ENCODE measurements at places on chromosomes 1 and 21.

GRCh38 chr21:31967334-31967733, 94.5 kb downstream of the HUNK start:
- no peak for DNase-seq

- DNase-seq: peak; percentile 49
These were observed 544 bp downstream of the PPM1J start for GRCh38 chr1:112714313-112715263.

GRCh38 chr1:156430303-156430702, 61.3 kb downstream of the RHBG start:
- no peak for DNase-seq

- DNase-seq: no peak
These were observed 1.2 kb downstream of the LAMC1 start for GRCh38 chr1:183024317-183025009.

DNA sequence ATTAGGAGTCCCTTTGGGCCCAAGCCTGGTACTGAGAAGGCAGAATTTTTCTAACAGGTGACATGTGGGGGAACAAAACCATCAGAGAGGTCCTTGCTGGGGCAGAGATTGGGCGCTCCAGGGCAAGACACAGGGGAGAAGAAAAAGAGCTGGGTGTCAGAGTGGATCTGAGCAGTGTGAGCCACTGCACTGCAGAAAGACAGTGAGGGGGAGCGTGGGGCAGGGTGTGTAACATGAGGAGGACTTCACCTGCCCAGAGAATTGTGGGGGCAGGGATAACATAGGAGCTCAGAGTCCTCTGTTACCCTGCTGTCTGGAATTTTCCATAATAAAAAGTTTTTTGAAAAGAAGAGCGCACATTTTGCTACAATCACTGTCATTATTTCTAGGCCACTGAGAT, 25.5 kb upstream of the CSF3R start:
- no peak for DNase-seq

- peak; percentile 76 for DNase-seq
These were observed 43.6 kb downstream of the PBX1 start for GRCh38 chr1:164602480-164603093.

DNA sequence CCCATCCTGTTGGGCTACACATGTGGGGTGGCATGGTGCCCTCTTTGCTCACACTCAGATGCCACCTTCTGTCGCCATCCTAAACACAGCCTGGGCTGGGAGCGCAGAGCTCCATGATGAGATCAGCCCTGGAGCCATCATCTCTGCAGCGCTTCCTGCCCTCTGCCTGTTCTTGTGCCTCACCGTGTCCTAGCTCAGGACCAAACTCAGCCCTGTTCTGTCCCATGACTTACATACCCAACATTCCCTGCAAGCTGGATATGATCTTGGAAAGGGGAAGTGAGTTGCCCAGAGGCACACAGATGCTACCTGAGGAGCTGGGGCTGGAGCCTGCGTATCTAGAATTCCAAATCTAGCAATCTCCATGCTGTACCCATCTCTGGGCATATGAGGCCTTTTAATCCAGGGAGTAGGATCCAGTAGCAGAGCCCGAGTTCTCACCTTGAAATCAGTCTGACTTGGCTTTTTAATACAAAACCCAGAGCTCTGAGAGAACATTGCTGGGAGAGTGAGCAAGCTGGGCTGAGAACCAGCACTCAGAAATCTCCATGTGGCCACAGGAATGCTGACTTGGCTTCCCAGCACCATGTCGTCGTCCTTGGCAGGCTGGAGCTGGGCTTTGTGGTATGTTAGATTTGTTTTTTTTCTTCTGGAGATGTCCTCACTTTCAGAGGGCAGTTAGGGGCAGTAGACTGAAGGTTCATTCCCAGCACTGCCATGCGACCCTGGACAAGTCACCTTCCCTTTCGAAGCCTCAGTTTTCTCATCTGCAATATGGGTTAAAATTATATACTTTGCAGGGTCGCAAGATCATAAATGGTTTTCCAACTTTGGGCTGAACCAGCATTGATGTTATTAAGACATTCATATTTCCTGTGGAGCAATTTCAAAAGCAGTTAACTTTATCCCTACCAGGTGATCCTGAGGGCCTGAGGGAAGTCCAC, 2.6 kb downstream of the ALPL start:
- DNase-seq: no peak

DNA sequence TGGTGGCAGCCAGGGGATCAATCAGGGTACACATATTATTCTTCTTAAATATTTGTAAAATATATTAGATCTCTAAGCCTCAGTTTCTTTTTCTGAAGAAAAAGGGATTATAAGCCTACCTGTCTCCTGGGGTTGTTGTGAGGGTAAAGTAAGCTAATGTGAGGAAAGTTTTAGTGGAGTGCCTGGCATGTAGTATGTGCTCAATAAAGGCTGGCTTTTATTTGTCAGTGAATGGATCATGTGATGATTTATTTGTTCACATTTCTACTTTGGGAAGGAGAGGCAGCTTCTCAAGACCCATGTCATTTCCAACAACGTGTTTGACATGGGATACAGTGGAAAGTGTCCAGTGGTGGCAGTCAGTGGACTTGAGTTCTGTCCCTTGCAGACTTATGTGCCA, 12.4 kb upstream of the RBM15 start:
- no peak for DNase-seq

- no peak for DNase-seq
These were observed 24.9 kb downstream of the ITPKB start for GRCh38 chr1:226714148-226714547.

GRCh38 chr1:1858382-1859086, 32.4 kb downstream of the GNB1 start:
- DNase-seq: no peak

DNA sequence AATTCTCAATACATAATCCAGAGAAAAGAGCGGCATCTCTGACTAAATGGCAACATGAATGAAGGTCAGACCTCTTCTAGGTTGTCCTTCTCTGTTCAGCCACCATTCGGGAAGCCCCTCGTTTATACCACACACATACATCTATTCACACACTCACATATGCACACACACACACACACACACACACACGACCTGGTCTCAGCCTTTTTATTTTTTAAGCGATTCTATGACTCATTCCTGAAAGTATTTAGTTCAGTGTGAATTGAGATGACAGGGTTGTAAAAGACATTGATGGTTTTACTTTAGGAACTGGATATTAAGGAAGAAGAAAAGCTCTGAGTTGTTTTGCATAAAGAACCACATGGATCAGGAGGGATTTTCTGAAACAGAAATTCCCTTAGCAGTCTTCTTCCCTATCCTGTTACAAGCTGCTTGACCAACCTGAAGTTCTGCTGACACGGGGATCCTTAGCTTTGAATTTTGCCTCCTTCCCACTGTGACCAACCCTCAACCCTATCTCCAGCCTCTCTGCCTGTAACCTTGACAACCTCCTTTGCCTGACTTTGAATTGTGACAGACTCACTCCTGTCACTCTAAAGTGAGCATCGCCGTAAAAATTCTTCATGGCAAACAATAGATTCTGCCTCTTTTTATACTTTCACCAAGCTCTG, 383.1 kb upstream of the ESRRG start:
- DNase-seq: no peak

DNA sequence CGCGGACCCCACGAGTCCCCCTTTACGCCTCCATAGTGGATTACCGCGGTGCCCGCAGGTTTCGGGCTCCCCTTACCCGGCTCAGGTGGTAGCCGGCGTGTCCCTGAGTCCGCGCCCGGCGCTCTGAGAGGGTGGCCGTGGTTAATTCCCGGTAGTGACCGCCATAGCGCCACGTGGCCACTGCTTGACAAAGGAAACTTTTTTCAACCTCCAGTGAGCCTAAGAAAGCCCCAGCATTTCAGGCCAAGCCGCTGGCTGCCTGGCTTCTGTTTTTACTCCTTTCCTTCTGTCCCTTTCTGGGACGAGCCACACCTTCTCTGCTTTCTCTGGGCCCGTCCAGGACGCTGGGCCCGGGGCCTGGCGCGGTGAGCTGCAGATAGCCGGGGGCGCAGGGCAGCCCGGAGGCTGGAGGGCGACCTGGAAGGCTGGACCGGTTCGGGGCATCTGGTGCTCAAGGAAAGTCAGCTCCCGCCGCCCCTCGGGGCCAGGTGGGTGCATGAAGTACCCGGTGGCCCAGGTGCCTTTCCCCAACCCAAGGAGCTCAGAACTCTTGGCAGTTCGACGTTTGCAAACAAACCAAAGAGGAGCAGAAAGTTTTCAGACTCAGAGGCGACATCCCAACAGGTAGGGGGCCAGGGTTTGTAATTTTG, 540 bp upstream of the C1orf198 start:
- DNase-seq: peak; percentile 71

All from nephron progenitor cell (in vitro differentiated cells).